ENCODE measurements at places on chromosomes 12 and 14.

DNA sequence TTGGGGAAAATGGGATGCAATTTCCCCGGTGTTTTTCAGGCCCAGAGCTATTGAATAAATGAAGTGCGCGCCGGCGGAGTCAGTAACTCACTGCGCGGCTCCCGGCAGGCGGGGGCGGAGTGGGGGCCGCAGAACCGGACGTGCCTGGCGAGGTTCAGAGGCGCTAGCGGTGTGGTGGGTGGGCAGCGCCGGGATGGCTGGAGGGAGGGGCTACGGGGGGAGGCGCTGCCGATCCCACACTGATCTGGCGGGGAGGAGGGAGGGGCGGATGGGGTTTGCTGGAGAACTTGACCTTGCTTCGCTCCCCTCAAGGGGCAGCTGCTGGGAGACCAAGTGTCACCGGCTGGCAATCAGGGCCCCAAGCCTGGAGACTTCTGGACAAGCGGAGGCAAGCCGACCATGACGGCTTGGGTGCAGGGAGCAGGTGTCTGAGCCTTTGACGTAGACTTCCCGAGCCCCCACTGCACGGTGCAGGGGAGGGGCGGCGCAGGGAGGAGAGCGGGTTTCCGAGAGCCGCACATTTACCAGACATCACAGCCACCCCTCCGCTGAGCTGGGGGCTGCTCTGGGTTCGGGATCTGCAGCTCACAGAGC is 174.1 kb upstream of the RTL1 start:
- DNase-seq = no peak

DNA sequence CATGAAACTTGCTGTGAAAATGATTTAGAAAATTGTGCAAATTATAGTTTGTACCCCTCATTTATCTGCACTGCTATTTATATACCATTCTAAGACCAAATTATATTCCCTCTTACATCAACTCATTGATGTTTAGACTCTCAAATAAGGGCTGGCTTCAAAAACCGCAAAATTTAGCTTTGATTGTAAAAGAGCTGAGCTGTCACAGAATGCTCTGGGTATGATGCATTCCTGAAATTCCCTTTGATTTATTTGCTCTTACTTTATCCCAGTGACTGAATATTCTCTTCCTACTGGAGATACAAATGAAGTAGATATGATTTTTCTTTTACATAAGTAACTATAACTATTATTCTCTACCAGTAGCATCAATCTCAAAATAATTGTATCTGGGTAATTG is 78.0 kb upstream of the TMTC2 start:
- no peak for DNase-seq

- no peak for DNase-seq
Measured at GRCh38 chr14:103684471-103684870, 30.8 kb downstream of the XRCC3 start.

- DNase-seq = no peak
Measured at GRCh38 chr14:23406725-23407355, 1.2 kb downstream of the MYH6 start.

DNA sequence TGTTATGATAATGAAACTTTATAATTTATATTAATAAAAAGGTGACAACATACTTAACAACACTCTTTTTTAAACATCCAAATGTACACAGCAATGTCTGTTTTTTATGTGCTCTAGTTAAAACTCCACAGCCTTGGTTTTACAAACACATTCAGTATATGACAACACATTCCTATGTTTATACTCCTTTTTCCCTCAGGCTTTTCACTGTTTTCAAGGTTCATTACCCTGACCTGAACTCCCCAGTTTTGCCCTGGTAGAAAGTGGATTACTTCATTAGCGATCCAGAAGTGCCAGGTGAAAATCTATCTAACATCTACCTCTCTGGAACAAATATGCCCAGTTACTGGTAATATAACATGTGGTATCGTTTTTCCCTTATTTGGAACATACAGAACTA is 340.2 kb upstream of the DDHD1 start:
- no peak for DNase-seq

DNA sequence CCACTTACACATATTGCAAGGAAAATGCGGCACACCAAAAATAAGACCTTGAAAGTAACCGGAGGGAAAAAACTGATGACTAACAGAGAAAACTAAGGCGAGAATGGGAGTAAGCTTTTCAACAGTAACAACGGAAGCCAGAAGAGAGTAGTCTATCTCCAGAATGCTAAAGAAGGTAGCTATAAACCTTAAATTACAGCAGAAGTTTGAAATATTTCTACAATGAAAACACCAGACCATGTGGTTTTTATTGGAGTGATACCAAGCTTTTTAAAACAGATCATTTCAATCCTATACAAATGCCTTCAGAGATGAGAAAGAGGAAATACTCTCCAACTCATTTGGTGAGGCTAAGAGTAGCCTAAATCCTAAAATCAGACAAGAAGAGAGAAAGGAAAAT is 209.5 kb downstream of the ANO6 start:
- DNase-seq = no peak

- DNase-seq = no peak
Measured at GRCh38 chr12:120978296-120979219, at the start of gene HNF1A. Gene HNF1A (plus strand): TSS chr12:120978543. CDS start chr12:120978769, 226 bp downstream.

- DNase-seq = no peak
Measured at GRCh38 chr12:15919418-15919817, 8.3 kb downstream of the DERA start.

DNA sequence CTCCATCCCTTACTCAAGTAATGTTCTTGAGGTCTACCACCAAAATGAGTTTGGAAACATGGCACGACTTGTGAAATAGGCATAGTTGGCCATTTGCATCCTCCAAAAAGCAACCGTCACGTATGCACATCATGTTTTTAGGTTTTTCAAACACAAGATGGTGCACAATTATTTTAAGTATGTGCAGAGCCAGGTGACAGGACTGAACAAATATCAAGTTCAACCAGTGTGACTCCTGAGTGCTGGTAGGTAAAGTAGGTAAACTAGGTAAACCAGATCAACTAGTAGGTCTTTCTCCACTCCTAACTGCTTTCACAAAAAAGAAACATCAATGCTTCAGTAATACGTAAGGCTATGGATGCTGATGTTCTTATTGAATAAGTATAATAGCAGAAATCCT is 39.1 kb downstream of the FGD6 start:
- DNase-seq = no peak

DNA sequence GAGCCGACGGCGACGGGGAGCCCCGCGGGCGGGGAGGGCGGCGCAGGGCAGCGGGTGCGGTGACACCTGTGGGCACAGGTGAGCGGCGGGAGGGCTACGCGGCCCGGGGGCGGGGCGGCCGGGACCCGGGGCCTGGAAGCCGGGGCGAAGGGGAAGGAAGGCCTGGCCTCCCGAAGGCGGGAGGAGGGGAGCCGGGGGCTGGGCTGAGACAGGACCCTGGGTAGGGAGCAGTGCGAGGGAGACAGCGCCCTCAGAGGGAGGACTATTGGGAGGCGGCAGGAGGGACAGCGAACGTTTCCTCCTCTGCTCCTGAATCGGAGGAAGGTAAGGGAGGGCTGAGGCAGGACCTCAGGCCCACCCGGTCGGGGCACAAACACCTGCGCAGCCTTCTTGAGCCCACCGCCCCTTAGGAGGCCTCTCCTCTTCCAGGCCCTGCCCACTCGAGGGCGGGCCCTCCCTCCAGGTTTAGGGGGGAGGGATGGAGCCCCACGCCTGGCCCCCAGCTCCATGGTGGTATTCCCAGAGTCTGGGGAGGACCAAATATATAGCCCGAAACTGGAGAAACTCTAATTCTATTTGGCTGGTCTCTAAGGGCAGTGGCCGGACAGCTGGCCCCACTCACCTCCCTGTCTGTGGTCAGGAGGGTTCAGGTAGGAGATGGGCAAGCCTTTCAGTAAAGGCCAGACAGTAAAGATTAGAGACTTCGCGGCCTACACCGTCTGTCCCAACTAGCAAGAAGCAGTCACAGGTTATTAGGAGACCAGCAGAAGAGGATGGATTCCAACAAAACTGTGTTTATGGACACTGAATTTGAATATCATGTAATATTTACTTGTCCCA is 509 bp downstream of the PLEKHG6 start:
- no peak for DNase-seq

DNA sequence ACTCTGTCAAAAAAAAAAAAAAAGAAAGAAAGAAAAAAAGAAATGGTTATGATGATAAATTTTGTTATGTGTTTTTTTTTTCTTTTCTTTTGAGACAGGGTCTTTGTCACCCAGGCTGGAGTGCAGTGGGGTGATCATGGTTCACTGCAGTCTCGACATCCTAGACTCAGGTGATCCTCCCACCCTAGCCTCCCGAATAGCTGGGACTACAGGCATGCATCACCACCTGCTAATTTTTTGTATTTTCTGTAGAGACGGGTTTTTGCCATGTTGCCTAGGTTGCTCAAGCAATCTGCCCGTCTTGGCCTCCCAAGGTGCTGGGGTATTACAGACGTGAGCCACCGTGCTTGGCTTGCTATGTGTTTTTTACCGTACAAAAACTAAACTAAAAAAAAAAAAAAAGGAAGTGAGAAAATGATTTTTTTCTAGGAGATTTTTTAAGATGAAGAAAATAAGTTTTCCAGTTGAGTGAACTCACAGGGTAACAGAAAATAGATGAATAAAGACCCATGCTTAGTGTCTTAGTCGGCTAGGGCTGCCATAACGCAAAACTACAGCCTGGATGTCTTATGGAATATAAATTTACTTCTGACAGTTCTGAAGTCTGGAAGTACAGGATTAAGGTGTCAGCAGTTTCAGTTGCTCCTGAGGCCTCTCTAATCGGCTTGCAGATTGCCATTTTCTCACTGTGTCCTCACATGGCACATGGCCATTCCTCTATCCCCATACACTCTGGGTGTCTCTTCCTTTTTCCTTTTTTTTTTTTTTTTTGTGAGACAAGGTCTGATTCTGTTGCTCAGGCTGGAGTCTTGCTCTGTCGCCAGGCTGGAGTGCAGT is 13.2 kb upstream of the APOF start:
- DNase-seq = no peak

DNA sequence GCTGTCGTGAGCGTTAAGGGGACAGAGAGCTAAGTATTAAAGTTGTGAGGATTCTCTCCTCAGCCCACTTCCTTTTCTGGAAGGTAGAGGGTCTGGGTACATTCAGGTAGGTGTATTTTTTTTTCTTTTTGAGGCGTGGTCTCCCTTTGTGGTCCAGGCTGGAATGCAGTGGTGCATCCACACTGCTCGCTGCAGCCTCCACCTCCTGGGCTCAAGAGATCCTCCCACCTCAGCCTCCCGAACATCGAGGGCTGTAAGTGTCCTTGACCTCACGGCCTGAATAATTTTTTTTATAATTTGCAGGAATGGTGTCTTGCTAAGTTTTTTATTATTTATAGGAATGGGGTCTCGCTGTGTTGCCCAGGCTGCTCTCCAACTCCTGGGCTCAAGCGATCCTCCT is 1.4 kb downstream of the PUS1 start:
- no peak for DNase-seq

- no peak for DNase-seq
Measured at GRCh38 chr14:102181187-102181586, 41.5 kb downstream of the WDR20 start.

GRCh38 chr12:79127271-79127751 is 262.7 kb downstream of the SYT1 start:
- no peak for DNase-seq

GRCh38 chr14:68229423-68230100 is 410.0 kb downstream of the RAD51B start:
- DNase-seq = no peak

GRCh38 chr12:71085575-71085974 is 72.2 kb downstream of the TSPAN8 start:
- no peak for DNase-seq

- no peak for DNase-seq
Measured at GRCh38 chr12:109946505-109946904, 46.4 kb downstream of the TCHP start.

DNA sequence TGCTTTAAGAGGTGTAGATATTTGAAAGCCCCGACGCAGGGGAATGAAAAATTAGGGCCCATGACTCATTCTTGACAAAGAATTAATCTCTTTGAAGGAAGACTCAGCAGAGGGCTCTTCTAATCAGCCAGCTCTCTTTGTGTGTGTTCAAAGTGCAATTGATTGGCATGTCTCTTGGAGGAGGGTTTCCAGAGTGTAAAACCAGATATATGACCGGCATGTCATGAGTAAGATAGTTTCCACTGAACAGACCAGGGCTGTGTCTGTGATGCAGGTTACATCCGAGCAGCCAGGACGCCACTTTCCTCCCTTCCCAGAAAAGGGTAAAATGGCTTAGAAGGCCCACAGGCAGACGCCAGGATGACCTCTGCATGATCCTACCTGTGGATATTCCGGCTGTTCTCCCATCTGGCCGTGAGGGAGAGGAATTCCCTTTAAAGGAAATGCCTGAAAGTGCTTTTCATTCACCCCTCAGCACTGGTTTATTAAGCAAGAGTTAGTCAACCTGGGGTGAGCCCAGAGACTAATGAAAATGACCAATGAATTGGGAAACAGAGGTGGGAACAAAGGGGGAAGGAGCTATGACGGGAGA is 7.2 kb upstream of the KRT75 start:
- no peak for DNase-seq

Measured in right renal cortex interstitium (tissue), 3 donors.